ENCODE measurements at places on chromosomes 16 and 17. TPM values are rescaled to one million over a fixed set of nuclear protein-coding genes. Genes with fewer than 3 reads are reported as not detected.

- no peak for DNase-seq
These were observed 7.9 kb downstream of the LITAFD start for GRCh38 chr16:8889893-8890548.

DNA sequence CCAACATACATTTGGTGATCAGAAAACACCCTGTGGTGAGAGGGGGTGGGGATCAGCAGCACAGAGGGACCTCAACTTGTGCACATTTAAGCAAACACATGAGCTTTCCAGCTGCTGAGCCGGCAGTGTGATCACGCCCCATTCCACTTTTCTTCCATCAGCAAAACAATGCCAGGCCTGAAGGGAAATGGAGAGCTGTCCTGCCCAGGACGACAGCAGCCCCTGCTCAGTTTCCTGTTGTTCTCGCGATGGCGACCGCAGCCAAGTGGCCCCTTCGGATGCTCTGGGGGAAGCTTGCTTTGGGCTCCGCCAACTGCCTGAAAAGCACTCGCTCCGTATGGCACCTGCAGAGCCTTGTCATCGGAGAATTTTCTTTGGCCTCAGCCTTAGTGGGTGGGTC is 272.3 kb downstream of the FOXL1 start:
- DNase-seq = no peak

GRCh38 chr17:74531231-74531761 is at the start of gene CD300LB:
Gene CD300LB, minus strand, starts transcription at chr17:74531475. Its CDS starts 125 bp downstream, at chr17:74531350.
- DNase-seq = no peak

NOXO1 gene
- not detected for total RNA-seq

KCNJ18 gene
- not detected for total RNA-seq

CHST6 gene
- total RNA-seq = 0.07 TPM
